Activated naive CD4-positive, alpha-beta T cell treated with anti-CD3 and anti-CD28 coated beads, Interleukin-2, amount 50 U/mL, for 72 hours (primary cell): ENCODE measurements at places on chromosomes 16 and 17. TPM values are rescaled to one million over a fixed set of nuclear protein-coding genes. Genes with fewer than 3 reads are reported as not detected.

DNA sequence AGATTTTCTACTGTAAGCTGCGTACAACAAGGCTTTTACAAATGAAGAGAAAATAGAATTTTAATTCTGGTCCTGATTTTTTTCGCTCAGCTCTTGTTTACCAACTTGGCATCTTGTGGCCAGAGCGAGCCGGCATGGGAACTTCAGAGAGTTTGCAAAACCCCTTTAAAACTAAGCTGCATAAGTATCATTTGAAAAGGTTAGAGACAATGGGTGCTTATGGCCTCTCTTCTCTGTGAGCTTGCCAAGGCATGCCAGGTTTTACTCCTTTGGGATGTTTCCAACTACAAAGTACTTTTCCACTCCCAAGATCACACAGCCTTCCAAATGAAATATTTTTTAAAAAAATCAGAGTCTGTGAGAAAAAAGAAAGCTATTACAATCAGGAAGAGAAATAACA is 62.4 kb upstream of the FA2H start:
- DNase-seq: no peak

- no peak for DNase-seq
These were observed 12.9 kb downstream of the AKAP1 start for GRCh38 chr17:57097832-57098421.

DNA sequence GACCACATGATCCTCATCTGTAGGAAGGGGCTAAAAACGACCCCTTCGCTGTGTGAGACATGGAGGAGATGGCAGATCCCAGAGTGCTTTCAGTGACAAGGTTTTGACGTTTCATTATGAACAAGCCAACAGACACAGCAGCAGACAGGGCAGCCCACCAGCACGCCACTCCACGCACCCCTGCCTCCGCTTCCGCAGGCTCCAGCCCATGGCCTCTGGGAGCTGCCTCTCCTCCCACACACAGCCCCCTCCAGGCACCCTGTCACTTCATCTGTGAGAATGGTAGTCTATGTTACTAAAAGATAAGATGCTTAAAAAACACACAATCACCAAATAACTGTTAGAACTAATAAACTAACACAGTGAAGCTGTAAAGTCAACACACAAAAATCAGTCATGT is 12.3 kb upstream of the ADCY7 start:
- DNase-seq: no peak

- DNase-seq: no peak
These were observed 60.2 kb downstream of the WWP2 start for GRCh38 chr16:69822174-69822935.

DNA sequence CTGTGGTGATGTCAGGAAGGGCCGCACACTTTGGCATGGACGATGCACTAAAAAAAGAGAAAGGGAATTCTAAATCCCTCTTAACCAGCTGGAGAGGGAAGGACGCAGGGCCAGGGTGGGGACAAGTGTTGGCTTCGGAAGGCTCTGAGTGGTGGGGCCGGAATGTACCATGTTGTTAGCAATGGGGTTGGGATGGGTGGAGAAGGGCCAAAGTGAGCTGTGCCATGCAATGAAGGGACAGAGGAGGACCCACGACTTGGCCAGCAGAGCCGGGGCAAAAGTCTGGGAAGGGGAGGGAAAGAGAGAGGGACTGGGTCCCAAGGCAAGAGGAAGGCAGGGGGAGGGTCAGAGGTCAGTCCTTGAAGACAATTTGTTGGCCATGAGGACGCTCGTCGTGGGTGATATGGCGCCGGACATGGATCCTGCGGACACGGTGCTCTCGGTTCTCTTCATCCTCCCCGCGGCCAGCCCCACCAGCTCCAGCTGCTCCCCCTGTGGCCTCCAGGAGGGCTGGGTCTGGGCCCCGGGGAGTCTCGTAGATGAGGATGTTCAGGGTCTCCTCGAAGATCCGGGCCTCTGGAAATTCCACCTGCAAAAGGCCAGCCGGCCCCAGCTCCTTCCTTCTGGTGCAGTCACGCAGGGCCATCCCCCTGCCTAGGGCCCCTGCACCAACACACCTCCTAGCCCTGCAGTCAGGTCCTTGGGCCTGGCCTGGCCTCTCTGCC is 6.4 kb downstream of the ASPHD1 start:
- DNase-seq: no peak

GRCh38 chr17:13952009-13952750 is 117.1 kb upstream of the COX10 start:
- DNase-seq: no peak

DNA sequence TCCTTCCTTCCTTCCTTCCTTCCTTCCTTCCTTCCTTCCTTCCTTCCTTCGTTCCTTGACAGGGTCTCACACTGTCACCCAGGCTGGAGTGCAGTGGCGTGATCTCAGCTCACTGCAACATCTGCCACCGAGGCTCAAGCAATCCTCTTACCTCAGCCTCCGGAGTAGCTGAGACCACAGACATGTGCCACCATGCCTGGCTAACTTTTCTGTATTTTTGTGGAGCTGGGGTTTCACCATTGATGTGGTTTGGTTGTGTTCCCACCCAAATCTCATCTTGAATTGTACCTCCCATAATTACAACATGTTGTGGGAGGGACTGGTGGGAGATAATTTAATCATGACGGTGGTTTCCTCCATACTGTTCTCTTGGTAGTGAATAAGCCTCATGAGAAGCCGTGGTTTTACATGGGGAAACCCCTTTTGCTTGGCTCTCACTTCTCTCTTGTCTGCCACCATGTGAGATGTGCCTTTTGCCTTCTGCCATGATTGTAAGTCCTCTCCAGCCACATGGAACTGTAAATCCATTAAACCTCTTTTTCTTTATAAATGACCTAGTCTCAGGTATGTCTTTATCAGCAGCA is 90.3 kb upstream of the MPHOSPH6 start:
- no peak for DNase-seq

DNA sequence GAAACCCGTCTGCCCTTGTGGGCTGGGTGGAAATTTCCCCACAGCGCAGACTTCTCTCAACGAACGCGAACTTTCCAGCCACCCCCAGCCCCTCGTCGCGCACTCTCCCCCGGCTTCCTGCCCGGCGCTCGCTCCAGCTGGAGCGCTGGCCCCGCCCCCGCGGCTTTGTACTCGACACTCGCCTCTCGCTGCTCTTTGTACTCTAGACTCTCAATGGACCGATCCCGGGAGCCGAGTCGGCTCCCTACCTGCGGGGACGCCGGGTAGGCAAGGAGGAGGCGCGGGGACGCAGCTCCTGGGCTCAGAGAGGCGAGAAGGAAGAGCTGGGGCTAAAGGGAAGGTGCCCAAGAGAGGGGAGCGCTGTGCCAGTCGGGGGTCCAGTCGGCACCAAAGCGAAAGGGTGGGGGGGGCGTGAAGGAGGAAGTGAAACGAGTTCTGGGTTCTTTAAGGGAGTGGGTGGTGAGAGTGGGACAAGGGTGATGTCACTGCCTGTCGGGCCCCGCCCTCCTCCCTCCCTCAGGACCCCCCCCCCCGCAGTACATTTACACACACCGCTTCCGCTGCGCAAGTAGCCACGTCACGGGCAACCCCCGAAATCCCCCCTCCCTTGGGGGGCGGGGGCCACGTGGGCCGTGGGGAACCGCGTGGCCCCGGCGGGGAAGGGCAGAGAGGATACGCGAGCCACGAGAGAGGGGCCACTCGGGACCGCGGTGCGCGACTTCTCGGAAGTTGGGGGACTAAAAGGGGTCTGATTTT is 9.7 kb downstream of the KDM6B start:
- peak; percentile 78 for DNase-seq

GRCh38 chr16:1152123-1152638 is 725 bp upstream of the CACNA1H start:
- no peak for DNase-seq

DNA sequence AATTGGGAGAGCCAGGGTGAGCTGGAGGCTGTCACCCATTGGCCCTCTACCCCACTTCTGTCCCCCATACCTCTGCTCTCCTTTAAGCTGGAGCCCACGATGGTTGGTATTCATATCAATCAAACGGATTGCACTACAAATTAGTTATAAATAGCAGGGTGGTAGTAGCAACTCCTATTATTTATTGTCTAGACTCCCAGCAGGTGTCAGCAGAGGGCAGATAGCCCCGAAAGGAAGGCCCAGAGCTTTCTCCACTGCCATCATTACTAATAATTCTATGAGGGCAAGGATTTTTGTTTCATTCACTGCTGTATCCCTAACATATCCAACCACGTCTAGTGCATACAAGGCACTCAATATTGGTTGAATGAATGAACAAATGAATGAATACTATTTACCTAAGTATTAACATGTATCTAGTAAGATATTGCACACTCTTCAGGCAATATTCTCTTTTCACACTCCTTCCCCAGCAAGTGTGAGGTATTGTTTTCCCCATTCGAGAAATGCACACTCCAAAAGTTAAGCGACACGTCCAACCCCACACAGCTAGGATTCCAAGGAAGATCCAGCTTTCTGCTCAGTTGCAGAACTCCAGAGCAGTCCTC is 6.3 kb downstream of the C17orf50 start:
- DNase-seq: no peak

GRCh38 chr16:24834459-24835335 is 11.1 kb upstream of the SLC5A11 start:
- DNase-seq: no peak

- no peak for DNase-seq
These were observed 1.3 kb downstream of the SERPINF1 start for GRCh38 chr17:1762901-1763898.

- no peak for DNase-seq
These were observed 16.8 kb downstream of the PRKCA start for GRCh38 chr17:66319226-66319625.

CEP295NL gene
- 0.61 TPM for total RNA-seq

GAS2L2 gene
- total RNA-seq: 0.16 TPM

TAC4 gene
- not detected for total RNA-seq

CDK5R1 gene
- 12.4 TPM for total RNA-seq
